Activated CD4-positive, alpha-beta T cell treated with anti-CD3 and anti-CD28 coated beads, Interleukin-2, amount 10 ng/mL, durations not matched to agents 7 days and 5 days (primary cell): ENCODE measurements at places on chromosomes 2 and 18. TPM values are rescaled to one million over a fixed set of nuclear protein-coding genes. Genes with fewer than 3 reads are reported as not detected.

DNA sequence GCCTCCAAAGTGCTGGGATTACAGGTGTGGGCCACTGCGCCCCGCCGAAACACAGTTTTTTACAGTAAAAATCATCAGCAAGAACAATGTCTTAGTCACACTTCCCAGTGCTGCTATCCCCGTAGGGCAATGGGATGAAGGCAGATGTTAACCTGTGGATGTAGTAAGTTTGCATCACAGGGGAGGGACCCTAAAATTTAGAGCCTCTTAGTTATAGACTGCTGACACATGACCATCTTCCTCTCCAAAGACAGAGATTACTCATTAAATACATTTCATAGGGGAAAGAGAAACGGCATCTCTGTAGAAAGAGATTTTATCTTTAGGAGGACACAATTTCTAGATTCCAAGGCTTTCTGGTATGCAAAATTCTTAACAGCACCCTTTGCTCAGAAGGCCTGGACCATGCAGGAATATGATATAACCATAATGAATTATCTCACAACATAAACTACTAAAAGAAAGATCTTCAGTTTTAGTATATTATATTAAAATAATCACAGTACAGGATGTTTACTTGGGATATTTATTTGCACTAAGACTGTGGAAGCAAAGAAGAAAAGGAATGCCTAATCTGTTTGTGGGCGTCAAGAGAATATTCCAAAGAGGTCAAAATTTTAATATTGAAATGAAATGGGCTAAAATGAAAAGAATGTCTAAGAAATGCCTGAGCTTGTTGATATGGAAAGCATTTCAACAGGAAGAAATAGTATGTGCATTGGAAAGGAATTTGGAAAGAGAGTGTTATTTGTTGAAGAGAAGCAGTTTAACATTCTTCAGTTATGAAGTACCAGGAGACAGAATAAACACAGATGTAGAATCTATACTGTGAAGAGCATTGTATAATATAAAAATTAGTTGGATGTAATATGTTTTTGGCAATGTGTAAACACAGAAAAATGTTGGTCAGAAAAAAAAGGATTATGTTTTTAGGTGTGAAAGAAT is 1228.3 kb upstream of the CHAC2 start:
- no peaks in the 10 kb centered on the region for H3K27me3 ChIP-seq
- no peak overlapping the region for H3K27ac ChIP-seq
- no peak for DNase-seq
- H3K36me3 ChIP-seq = no peaks in the 10 kb centered on the region

GRCh38 chr2:217724471-217724870 is 278.3 kb downstream of the TNS1 start:
- H3K4me3 ChIP-seq = no peak overlapping the region
- H3K27me3 ChIP-seq = no peaks in the 10 kb centered on the region
- no peak for DNase-seq
- no peaks in the 10 kb centered on the region for H3K4me1 ChIP-seq
- H3K27ac ChIP-seq = no peak overlapping the region
- no peaks in the 10 kb centered on the region for H3K36me3 ChIP-seq

- H3K36me3 ChIP-seq = no peaks in the 10 kb centered on the region
- no peak overlapping the region for H3K27ac ChIP-seq
- no peaks in the 10 kb centered on the region for H3K27me3 ChIP-seq
Measured at GRCh38 chr2:172380436-172381274, 46.7 kb upstream of the ITGA6 start.

- no peak overlapping the region for H3K27ac ChIP-seq
- peaks cover 15% of the 10 kb centered on the region for H3K4me1 ChIP-seq
- no peaks in the 10 kb centered on the region for H3K36me3 ChIP-seq
- DNase-seq = no peak
- H3K27me3 ChIP-seq = peaks cover 30% of the 10 kb centered on the region
Measured at GRCh38 chr18:48979944-48980890, 29.5 kb upstream of the SMAD7 start.

- H3K36me3 ChIP-seq = no peaks in the 10 kb centered on the region
- H3K27ac ChIP-seq = no peak overlapping the region
- H3K4me3 ChIP-seq = no peak overlapping the region
- no peak for DNase-seq
Measured at GRCh38 chr2:863732-864450, 86.8 kb upstream of the SNTG2 start.

GRCh38 chr18:46555724-46556123 is 101.3 kb downstream of the LOXHD1 start:
- no peaks in the 10 kb centered on the region for H3K36me3 ChIP-seq
- no peaks in the 10 kb centered on the region for H3K4me1 ChIP-seq
- no peaks in the 10 kb centered on the region for H3K27me3 ChIP-seq
- no peak overlapping the region for H3K27ac ChIP-seq
- DNase-seq = no peak
- H3K4me3 ChIP-seq = no peak overlapping the region

DNA sequence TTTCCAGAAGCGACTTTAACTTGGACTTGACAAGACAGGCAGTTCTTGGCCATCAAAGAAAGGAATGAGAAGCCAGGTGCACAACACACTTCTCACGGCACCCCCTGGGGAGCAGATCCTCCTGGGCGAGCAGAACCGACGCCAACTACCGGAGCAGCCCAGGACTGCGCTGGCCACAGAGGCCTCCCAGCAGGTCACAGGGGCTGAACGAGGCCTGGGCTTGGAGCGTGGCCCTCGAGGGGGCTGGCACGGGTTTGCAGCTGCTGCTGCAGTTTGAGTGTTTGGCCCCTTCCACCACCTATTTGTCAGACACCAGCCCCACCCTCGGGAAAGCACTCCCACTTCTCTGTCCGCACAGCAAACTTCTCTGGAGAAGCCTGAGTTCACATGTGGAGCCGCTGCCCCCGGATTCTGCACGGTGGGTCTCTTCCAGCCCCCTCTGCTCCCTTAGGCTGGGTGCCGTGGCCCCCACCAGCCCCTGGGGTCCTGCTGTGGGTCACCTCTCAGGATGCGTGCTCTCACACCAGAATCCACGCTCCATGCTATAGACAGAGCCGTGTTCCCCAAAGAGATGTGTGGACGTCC is 306.7 kb upstream of the SALL3 start:
- no peak overlapping the region for H3K27ac ChIP-seq
- no peak overlapping the region for H3K4me3 ChIP-seq
- H3K27me3 ChIP-seq = no peaks in the 10 kb centered on the region

- H3K4me1 ChIP-seq = no peaks in the 10 kb centered on the region
- H3K27me3 ChIP-seq = peaks cover 16% of the 10 kb centered on the region
- DNase-seq = no peak
- H3K36me3 ChIP-seq = no peaks in the 10 kb centered on the region
Measured at GRCh38 chr2:70546376-70546775, 7.2 kb downstream of the TGFA start.

DNA sequence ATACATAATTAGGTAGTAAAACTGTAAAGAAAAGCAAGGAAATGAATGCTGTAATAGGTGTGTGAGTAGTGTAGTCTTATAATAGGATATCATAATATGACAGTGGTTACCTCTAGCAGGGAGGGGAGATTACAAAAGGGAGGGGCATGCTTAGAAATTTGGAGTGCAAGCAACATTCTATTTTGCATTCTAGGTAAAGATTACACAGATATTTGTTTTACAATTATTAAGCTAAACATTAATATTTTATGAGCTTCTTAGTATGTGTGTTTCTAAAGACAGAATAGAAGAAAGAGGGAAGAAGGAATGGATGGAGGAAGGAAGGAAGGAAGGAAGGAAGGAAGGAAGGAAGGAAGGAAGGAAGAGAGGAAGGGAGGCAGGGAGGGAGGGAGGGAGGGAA is 177.9 kb downstream of the PAX3 start:
- no peak for DNase-seq
- H3K27ac ChIP-seq = no peak overlapping the region
- no peaks in the 10 kb centered on the region for H3K36me3 ChIP-seq
- no peaks in the 10 kb centered on the region for H3K4me1 ChIP-seq
- H3K4me3 ChIP-seq = no peak overlapping the region

- H3K36me3 ChIP-seq = no peaks in the 10 kb centered on the region
- no peak overlapping the region for H3K27ac ChIP-seq
- no peaks in the 10 kb centered on the region for H3K4me1 ChIP-seq
- H3K27me3 ChIP-seq = no peaks in the 10 kb centered on the region
- no peak for DNase-seq
Measured at GRCh38 chr2:148490840-148491439, 153.6 kb upstream of the EPC2 start.

GRCh38 chr2:217859926-217860325 is 142.9 kb downstream of the TNS1 start:
- no peak overlapping the region for H3K4me3 ChIP-seq
- H3K27me3 ChIP-seq = no peaks in the 10 kb centered on the region
- DNase-seq = no peak
- H3K27ac ChIP-seq = no peak overlapping the region
- no peaks in the 10 kb centered on the region for H3K36me3 ChIP-seq

DNA sequence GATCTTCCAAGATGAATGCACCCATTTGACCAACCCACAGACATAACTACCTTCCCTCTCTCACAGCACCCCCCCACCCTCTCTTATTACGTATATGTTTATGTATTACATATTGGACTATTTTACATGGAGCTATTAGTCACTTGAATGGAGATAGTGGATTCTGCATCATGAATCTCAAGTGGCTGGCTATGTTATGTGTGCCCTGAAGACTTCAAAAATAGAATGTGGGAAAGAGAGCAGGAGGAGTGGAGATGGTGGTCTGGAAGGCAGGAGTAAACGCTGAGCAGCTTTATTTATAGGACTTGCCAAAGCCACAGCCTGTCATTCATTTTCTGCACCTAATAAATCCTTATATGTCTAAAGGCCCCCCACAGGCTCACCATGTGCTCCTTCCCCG is 4.9 kb downstream of the ANTXR1 start:
- no peak overlapping the region for H3K27ac ChIP-seq
- no peaks in the 10 kb centered on the region for H3K36me3 ChIP-seq
- H3K4me1 ChIP-seq = peaks cover 13% of the 10 kb centered on the region
- peaks cover 66% of the 10 kb centered on the region for H3K27me3 ChIP-seq
- H3K4me3 ChIP-seq = no peak overlapping the region
- DNase-seq = no peak

GRCh38 chr2:6074089-6074643 is 382.0 kb downstream of the SOX11 start:
- no peaks in the 10 kb centered on the region for H3K4me1 ChIP-seq
- no peak for DNase-seq
- no peaks in the 10 kb centered on the region for H3K36me3 ChIP-seq
- no peak overlapping the region for H3K4me3 ChIP-seq

GRCh38 chr2:84959095-84959565 is 11.8 kb upstream of the KCMF1 start:
- H3K4me3 ChIP-seq = no peak overlapping the region
- DNase-seq = no peak
- H3K27me3 ChIP-seq = no peaks in the 10 kb centered on the region
- no peak overlapping the region for H3K27ac ChIP-seq

- H3K4me1 ChIP-seq = peaks cover 76% of the 10 kb centered on the region
- H3K27ac ChIP-seq = no peak overlapping the region
- peaks cover 39% of the 10 kb centered on the region for H3K36me3 ChIP-seq
- H3K27me3 ChIP-seq = no peaks in the 10 kb centered on the region
Measured at GRCh38 chr2:197163712-197164140, 146.9 kb downstream of the ANKRD44 start.

DNA sequence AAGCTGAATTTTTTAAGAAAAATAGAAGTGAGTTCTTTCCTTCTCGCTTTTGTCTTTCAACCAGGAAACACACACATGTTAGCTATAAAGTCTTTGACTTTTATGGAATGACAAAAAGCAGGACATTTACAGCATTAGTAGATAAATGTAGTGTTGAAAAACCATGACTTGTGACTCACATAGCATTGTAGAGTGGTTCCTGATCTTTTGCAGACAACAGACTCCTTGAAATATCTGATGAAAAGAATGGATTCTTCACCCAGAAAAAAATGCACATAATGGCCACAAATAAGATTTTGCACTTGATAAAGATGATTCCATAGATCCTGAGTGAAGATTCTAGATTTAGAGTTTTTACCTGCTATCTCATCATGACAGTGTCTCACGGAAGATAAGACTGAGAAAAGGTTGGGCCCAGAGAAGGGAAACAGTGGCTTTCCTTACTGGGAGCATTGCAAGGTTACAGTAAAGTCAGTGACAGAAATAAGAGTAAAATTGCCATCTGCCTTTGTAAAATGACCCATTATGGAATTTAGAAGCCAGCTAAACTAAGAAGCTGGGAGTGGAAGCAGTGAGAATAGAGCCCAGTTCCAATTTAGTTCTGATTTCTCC is 14.0 kb downstream of the SMARCAL1 start:
- H3K4me1 ChIP-seq = no peaks in the 10 kb centered on the region
- no peaks in the 10 kb centered on the region for H3K27me3 ChIP-seq
- no peak for DNase-seq

DNA sequence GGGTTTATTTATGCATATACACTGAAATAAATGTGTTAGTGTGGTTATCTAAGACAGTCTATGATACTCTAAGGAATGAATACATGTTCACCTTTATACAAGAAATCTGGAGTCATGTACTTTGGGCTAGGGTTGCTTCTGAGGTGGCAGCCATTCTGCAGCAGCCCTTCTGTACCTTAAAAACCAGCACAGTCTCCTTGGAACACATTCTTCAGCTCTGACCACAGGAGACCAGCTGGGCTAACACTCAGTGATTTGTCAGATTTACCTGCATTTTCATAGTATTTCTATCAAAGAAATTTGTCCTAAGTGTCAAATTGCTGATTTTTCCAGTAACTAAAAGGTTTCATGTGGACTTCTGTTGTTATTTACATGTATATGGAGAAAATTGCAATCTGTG is 167.7 kb downstream of the CAMKMT start:
- no peak overlapping the region for H3K27ac ChIP-seq
- no peak overlapping the region for H3K4me3 ChIP-seq
- no peaks in the 10 kb centered on the region for H3K27me3 ChIP-seq
- H3K4me1 ChIP-seq = no peaks in the 10 kb centered on the region

- H3K27me3 ChIP-seq = no peaks in the 10 kb centered on the region
- H3K36me3 ChIP-seq = no peaks in the 10 kb centered on the region
- H3K27ac ChIP-seq = no peak overlapping the region
Measured at GRCh38 chr2:21891191-21891590, 767.4 kb downstream of the TDRD15 start.

- no peak for DNase-seq
- no peaks in the 10 kb centered on the region for H3K36me3 ChIP-seq
- H3K27me3 ChIP-seq = peaks cover 12% of the 10 kb centered on the region
Measured at GRCh38 chr18:12518326-12518725, 110.6 kb downstream of the PRELID3A start.

GRCh38 chr18:79542876-79543750 is 136.5 kb upstream of the CTDP1 start:
- no peak overlapping the region for H3K4me3 ChIP-seq
- DNase-seq = no peak
- no peaks in the 10 kb centered on the region for H3K36me3 ChIP-seq
- no peaks in the 10 kb centered on the region for H3K27me3 ChIP-seq
- no peak overlapping the region for H3K27ac ChIP-seq
- H3K4me1 ChIP-seq = no peaks in the 10 kb centered on the region

The ANKRD30BL gene
- not detected for total RNA-seq

The LIPT1 gene
- 8.5 TPM for total RNA-seq

The TPGS2 gene
- 158 TPM for total RNA-seq

The CD226 gene
- total RNA-seq = 126 TPM

The IL36RN gene
- total RNA-seq = not detected

The PSD4 gene
- total RNA-seq = 329 TPM

The TRIM54 gene
- not detected for total RNA-seq

The SCG2 gene
- 0.10 TPM for total RNA-seq

The CTNNA2 gene
- total RNA-seq = not detected

The CLEC4F gene
- not detected for total RNA-seq
